ENCODE measurements at places on chromosomes 12 and 14.

DNA sequence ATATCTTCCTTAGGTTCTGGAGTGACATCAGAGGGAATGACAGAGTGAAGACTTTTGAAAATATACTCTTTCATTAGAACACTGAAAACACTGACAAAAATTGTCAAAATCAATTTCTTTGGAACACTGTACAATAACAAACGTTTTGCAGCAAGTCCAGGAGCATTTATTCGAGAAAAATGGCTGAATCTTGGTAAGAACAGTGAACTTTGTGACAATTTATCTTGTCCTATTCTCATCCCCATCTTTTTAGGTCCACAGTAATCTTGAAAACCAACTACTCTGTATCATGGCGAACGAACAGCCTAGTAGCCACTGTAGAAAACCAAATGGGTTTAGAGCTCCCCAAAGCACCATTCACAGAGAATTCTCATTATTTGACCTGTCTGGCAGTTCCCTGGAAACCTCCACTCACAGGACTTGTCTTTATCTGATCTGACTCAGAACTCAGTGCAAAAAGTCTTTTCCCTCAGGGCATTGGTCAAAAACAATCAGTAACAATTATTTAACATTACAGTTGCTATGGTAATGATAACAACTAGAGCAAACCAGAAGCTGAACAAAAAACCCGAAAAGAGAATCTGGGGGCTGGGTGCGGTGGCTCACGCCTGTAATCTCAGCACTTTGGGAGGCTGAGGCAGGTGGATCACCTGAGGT is 20.3 kb upstream of the PPP2R5E start:
- DNase-seq = peak; percentile 90

- DNase-seq = no peak
These were observed 52.2 kb upstream of the SRP54 start for GRCh38 chr14:34930591-34931091.

DNA sequence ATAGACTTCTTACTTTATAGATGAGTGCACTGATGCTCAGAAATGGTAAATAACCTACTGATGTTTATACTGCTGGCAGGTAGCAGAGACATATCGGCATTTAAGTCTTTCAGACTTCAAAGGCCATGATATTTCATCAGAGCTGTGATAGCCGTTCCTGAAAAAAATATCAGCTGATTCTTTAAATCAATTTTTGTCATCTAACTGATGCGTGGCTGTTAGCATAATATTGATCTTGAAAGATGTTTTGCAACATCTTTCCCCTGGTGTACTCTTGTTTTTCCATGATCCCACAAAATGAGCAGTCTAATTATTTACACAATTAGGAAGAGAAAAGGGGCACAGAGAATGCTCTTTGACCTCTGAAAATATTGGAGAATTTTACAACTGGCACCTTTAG is 1.6 kb upstream of the SLCO1B1 start:
- DNase-seq = no peak

DNA sequence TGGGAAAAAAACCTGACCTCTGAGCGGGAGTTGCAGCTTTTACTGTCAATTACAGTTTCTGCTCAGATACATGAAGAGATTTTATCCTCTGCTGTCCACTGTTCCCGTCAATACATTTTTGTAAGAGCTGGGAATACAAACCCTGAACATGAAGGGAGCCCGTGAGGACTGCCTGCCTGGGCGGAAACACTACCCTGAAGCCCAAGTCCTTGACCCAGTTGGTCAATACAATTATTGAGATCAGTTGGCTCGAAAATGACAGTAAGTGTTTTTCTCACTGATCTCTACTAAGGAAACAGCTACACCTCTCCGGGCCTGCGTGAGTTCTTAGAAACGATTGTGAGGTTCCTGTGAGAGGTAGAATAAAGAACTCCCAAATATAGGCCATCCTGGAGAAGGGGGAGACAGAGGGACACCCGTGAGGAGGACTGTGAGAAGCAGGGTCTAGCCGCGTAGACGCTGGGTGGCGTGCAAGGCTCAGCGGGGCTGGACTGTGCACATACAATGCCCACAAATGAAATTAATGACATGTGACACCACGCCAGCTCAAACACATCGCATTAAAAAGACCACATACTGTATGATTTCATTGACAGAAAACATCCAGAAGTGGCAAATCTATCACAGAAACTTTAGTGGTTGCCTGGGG is 509.5 kb downstream of the TMEM132D start:
- no peak for DNase-seq

- DNase-seq = peak; percentile 37
These were observed 155.4 kb downstream of the DIO2 start for GRCh38 chr14:80055667-80056496.

- no peak for DNase-seq
These were observed 23.0 kb downstream of the GLT8D2 start for GRCh38 chr12:104026841-104027599.

GRCh38 chr12:91538418-91538817 is 355.8 kb upstream of the DCN start:
- no peak for DNase-seq

DNA sequence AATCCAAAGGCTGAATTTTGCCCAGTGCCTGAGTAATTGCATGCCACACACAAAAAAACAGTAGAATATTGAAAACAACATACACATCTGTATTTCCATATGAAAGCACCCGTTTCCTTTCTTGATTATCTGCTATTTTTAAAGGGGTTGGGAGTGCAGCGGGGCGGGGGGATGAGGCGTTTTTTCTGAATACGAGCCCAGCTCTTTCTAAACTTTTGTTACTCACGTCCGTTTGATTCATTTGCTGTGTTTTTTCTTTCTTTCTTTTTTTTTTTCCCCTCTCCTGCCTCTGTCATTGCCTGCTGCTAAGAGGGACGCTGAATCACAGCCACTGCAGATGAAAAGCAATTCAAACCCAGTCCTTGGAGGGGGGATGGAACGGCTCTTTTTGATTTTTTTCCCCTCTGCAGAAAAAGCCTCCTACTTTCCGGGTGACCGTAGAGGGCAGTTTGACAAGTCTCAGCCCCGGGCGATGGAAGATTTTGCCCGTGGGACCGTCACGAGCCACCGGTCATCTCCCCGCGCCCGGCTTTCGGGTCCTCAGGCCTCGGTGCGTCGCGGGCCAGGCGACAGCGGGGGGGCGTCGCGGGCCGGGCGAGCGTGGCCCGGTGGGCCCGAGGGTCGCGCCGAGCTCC is 572 bp upstream of the RASSF8 start:
- DNase-seq = peak; percentile 48

GRCh38 chr12:109525279-109525585 is 47.8 kb downstream of the UBE3B start:
- DNase-seq = no peak

DNA sequence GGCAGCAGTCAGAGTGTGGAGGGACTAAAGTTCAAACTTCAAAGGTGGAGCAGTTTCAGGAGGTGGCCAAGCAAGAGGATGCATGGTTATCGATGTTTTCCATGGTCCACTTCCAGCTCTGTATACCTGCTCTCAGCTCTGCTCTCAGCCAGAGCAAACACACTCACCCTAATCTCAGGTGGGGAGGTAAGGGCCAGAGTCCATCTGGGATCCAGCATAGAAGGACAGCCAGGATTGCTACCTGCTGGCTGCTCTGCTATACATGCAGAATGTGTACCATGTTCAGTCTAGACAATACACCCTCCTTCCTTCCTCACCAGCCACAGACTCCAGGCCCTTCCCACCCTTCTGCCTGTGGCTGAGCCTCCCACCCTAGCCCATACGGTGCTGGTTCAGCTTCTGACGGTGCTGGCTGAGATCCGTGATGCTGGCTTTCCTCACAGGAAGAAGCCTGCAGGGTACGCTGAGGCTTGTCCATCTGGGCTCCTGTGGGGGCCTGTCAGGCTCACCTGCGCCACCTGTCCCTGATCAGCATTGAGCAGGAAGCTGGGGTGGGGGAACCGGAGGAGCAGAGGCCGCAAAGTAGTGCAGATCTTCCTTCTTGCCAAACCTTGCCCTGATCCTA is 2.4 kb downstream of the CBLN3 start:
- DNase-seq = no peak

DNA sequence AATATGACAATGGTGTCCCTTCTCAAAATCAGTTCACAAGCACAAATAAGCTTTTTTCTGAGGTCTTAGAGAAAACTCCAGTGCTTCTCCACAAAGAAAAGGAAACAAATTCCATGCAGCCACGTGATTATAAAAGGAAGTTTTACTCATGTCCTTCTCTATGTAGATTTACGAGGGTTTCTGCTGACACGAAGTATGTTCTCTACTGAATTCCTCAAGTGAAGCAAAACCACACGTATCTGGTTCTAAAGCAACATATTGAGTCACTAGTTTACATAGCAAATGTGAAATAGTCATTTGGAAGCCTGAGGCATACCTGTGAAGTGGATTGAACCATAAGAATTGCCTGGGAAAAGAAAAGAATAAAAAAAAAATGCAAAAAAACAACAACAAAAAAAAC is 31.9 kb downstream of the BMP4 start:
- peak; percentile 87 for DNase-seq

DNA sequence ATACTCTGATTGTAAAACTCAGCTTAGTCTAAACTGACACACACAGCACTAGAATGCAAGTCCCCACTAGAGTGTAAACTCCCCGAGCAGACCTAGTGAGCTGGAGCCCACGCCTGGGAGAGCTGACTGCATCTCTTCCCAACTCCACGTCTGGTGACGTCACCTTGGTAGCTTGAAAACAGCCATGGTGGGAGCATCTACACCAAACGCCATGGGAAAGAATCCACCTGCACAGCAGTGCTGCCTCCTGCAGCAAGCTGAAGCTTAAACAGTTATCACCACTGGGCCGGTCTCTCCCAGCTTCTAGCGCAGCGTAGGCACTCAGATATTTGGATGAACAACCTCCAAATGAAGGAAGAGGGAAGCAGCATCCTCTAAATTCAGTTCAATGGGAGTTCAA is 4.3 kb upstream of the PAPLN start:
- no peak for DNase-seq

- peak; percentile 53 for DNase-seq
These were observed 60.6 kb upstream of the TCL1A start for GRCh38 chr14:95774265-95775160.

DNA sequence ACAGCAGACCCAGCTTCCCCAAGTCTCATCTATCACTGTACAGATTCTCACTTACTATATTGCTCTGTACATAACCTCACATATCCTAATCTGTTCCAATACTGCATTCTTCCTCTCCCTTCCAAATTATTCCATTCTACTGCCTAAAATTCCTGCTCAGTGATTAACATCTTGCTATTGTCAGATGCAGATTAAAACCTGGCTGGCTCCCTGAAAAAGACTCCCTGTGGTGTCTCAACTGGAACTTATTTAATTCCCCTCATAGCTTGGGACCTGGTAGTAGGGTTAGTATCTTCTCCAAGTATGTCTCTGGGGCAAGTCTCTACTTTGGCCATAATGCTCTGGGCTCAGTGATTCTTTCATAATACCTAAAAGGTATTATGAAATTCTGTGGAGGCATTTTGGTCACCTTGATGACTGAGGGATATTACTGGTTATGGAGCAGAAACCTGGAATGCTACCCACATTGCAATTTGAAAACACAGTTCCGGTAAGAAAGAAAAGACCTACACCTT is 55.8 kb downstream of the PAWR start:
- DNase-seq = no peak

GRCh38 chr12:1355396-1355795 is 239.0 kb downstream of the FBXL14 start:
- no peak for DNase-seq

DNA sequence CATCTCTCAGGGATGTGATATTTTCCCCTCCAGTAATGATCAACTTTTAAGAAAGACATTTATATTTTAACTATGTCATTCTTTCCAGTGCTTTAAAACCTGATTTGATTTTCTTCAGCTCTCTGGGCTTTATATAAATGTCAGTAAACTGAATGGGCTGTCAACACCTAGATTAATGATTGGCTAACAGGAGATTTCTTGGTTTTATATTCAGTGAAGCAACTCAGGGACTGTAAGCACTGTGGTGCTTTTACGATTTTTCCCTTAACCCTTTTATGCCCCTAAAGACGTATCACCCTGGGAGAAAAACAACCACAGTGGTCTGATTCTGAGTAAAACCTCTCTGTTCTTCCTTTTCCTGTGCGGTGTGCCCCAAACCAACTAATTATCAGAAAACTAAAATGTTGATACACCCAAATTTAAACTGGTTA is 38.0 kb downstream of the PTGER2 start:
- no peak for DNase-seq

DNA sequence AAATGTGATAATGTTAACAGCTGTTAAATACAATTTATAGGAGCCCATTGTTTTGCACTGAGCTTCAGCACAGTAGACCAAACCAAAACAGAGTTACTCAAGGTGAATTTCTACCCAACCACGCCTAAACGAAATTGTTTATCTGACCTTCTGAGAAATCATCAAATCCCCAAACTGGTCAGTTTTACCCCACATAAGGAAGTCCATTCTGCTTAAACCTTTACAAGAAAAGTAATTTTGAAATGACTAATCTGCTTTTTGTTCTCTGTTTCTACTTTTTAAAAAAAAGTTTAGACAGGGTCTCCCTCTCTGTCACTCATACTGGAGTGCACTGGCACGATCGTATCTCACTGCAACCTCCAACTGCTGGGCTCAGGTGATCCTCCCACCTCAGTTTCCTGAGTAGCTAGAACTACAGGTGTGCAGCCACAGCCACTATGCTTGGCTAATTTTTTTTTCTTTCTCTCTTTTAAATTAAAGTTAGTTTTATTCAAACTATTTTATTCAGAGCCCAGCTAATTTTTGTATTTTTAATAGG is 1.4 kb upstream of the RNF10 start:
- no peak for DNase-seq

DNA sequence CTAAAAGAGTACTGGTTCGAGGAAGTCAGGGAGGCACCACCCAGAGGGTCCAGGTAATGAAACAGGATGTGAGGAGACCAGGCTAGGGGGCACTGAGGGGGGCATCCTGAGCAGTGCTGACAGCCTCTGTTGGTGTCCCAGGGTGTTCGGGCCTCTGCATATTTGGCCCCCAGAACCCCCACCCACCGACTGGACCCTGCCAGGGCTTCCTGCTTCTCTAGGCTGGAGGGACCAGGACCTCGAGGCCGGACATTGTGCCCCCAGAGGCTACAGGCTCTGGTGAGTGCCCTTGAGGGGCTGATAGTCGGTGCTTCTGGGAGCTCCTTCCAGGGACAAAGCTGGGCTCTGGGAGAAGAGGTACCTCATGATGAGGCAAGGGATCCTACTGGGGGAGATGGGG is 2.6 kb downstream of the TROAP start:
- no peak for DNase-seq

DNA sequence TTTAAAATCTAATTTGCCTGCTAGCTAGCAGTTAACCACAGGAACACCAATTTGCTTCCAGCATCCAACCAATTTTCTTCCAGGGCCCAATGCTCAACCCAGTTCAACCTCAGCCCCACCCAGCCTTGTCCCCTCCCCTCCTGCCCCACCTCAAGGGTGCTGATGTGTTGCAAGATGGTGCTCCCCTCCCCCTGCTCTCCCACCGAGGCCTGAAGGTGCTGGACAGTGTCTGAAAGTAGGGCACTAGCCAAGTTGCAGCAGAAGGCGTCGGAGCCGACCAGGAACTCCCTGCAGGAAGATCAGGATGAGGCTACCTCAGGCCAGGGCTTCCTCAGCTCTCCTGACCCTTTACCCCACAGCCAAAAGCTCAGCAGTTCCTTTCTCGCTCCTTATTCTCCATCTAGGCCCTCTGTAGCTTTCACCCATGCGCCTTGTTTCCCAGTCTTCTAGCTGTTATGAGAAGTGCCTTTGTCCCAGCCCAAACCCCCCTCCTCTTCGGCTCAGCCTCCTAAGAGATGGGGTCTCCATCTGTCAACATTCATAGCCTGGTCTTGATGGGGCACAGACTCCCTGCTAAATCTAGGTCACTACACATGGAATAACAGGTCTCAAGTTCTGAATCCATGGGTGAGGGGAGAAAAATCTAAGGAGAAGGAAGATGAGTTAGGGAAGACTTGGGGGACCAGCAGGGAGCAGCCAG is 3.6 kb downstream of the STAT6 start:
- no peak for DNase-seq

GRCh38 chr14:50734950-50735695 is 67.0 kb upstream of the SAV1 start:
- DNase-seq = no peak

Data from HTR-8/SVneo (cell line).